A549 (cell line): ENCODE measurements at places on chromosomes 13 and 19. TPM values are rescaled to one million over a fixed set of nuclear protein-coding genes. Genes with fewer than 3 reads are reported as not detected.
A peak's percentile ranks its signal among the peaks of the same experiment; 100 is the strongest.

Gene IL27RA
- polyA plus RNA-seq: 4.0 to 4.6 TPM (median 4.5 TPM) in 3 replicates

Gene ZNF541
- polyA plus RNA-seq: not detected in 3 replicates

Gene METTL21C
- not detected in 3 replicates for polyA plus RNA-seq

Gene FOSB
- polyA plus RNA-seq: 0.57 to 0.65 TPM (median 0.58 TPM) in 3 replicates

Gene EBI3
- 3.1 to 3.6 TPM (median 3.3 TPM) in 3 replicates for polyA plus RNA-seq

Gene NLRP9
- polyA plus RNA-seq: not detected in 3 replicates

Gene KL
- polyA plus RNA-seq: not detected in 3 replicates

Gene MPND
- 11.4 to 15.2 TPM (median 14.5 TPM) in 3 replicates for polyA plus RNA-seq

Gene RFPL4AL1
- polyA plus RNA-seq: not detected in 3 replicates

Gene ZNF714
- 3.0 to 3.7 TPM (median 3.5 TPM) in 3 replicates for polyA plus RNA-seq

Gene HOMER3
- polyA plus RNA-seq: 28.3 to 38.4 TPM (median 35.4 TPM) in 3 replicates

Gene FPR2
- polyA plus RNA-seq: not detected in 3 replicates

Gene CEACAM3
- polyA plus RNA-seq: not detected in 3 replicates

Gene MEIOSIN
- polyA plus RNA-seq: 0.04 TPM in 1 of 3 replicates, not detected in the others

Gene ZNF442
- polyA plus RNA-seq: not detected in 3 replicates

Gene CEACAM8
- polyA plus RNA-seq: not detected in 3 replicates

Gene ENOX1
- 0.28 to 0.33 TPM (median 0.28 TPM) in 3 replicates for polyA plus RNA-seq

Gene DAND5
- polyA plus RNA-seq: 0.12 to 0.21 TPM (median 0.14 TPM) in 3 replicates

DNA sequence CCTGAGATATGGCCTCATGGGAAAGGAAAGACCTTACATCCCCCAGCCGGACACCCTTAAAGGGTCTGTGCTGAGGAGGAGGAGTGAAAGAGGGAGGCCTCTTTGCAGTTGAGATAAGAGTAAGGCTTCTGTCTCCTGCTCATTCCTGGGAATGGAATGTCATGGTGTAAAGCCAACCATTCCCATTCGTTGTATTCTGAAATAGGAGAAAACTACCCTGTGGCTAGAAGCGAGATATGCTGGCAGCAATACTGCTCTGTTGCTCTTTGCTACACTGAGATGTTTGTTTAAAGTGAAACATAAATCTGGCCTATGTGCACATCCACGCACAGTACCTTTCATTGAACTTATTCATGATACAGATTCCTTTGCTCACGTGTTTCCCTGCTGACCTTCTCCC, 783 bp upstream of the ZNF587B start:
- DNase-seq: no peak

GRCh38 chr19:44847144-44848035, 1.3 kb downstream of the NECTIN2 start:
- peak; percentile 64 for DNase-seq

GRCh38 chr19:1857648-1858326, 5.6 kb downstream of the KLF16 start:
- DNase-seq: no peak

DNA sequence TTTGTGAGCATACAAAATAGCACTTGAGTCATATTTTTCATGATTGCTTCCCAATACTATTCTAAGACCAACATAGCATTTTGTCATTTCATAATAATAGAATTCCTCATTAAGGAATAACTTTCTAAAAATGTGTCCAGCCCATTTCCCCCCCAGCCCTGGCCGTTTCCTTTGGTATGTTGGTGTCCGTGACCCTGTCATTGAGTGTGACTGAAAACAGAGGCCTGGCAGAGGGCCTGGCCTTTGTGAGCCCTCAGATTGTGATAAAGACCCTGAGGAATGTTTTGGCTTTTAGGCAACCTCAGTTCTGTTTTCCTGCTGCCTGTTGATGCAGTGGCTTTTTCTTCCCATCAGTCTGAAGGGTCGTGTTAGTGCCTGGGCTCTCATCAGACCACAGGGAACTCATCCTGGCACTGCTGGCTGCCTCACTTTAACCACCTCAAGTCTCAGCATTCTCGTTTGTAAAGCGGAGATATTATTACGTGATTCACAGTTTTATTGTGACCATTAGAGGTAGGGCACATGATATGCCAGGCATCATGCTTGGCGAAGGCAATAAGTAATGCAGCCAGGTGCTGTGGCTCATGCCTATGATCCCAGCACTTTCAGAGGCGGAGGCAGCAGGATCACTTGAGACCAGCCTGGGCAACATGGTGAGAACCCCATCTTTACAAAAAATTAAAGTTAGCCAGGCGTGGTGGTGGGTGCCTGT, 13.8 kb downstream of the SPINT2 start:
- no peak for DNase-seq

DNA sequence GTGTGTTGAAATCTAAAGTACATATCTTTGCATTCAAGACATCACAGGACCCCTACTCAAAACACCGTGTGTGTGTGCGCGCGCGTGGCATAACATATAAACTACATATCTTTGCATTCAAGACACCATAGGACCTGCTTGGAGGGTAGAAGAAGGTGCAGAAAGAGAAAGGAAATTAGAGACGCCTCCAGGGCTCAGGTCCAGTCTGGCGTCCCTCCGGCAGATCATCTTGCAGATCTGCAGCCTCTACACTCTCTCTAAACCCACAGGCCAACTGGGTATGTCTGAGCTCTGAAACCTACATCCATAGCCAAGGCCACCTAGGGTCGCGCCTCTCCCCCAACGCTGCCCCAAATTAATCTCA, 659 bp upstream of the PAFAH1B3 start:
- DNase-seq: no peak

- DNase-seq: no peak
These were observed 39.9 kb upstream of the TMTC4 start for GRCh38 chr13:100714478-100714877.

GRCh38 chr13:97559981-97560380, 126.0 kb downstream of the RAP2A start:
- DNase-seq: no peak

DNA sequence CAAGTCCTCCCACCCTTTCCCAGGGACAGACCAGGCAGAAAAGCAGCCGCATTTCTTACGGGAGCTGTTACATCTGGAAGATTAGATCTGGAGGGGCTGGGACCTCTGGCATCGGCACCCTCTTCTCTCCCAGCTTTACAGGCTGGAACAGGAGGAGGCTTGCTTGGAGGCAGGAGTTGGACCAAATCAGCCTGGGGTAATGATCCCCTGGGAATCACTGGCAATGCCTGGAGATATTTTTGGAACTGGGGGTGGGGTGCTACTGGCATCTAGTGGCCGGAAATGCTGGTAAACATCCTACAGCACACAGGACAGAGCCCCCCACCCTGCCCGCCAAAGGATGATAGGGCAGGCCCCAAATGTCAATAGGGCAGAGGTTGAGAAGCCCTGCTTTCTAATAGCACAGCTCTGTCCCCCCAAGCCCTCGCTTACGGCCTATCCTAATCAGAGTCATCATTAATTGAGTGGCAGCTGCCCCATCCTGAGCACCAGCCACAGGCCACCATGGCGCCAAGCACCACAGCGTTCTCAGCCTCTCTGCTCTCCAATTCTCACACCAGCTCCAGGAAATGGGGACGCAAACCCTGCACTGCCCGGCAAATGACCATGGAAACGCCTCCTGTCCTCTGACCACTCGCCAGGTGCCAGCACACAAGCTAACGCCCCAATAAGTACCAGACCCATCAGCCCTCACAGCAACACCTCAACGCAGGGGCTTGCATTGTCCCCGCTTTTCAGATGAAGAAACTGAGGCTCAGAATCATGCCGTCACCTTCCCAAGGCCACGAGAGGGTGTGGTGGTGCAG, 20.6 kb downstream of the LRRC4B start:
- no peak for DNase-seq

GRCh38 chr13:35512271-35512920, 35.9 kb upstream of the MAB21L1 start:
- DNase-seq: no peak

DNA sequence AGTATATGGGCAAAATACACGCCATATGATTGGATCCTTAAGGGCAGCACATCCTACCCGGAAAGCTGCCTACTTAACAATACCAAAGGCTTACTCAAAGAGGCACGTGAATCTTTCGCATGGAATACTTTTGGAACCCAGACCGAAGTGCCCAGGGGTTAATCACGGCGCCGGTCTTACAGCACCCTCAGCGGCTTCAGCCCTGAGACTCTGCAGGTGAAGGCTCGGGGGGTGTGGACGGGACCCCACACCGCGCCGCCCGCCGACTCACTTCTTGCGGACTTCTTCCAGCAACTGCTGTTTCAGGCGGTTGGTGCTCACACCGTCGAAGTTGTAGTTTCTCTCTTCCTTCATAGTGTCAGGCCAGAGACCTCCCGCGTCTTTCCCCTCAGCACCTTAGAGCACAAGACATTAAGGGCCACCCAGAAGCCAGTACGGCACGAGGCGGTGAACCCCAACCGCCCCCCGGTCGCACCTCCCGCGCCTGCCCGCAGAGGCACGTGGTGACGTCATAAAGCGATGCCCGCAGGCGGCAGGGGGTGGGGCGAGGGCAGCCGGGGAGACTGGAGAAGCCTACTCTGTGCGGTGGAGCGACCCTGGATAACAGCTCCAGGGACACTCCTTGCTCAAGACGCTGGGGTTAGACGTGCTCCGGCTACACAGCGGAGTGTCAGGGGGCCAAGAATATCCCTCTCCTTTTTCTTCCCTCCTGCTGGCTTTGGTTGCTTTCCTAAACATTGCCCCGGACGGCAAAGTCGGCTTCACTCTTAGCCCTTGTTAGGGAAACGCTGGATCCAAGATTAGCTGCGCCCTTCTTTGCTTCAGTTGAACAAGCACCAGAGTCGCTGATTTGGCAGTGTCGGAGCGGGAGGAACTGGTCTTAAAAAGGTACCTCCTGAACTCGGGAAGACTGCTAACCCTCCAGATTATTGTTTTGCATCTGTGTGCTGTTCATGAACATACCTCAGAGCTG, at the start of gene CCDC169:
Gene CCDC169 (minus strand): TSS at position 449 of the 973 bp plus-strand sequence. CDS start 95 bp downstream, at position 354.
- DNase-seq: peak; percentile 32

DNA sequence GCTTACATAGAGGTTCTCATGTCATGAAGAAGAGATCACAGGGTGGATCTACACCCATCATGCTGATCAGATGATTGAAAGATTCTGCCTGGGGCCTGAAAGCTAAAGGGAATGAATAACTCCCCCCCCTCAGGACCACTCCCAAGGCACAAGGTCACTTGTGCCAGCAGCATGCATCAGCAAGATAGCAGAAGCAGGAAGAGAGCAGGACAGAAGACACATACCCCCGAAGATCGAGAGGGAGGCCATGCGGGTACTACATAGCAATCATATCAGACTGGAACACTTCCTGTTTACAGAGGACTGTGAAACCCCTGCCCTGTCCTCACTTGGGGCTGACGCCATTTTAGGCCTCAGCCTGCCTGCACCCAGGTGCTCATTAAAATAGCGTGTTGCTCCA, 143.2 kb upstream of the EDNRB start:
- DNase-seq: no peak

DNA sequence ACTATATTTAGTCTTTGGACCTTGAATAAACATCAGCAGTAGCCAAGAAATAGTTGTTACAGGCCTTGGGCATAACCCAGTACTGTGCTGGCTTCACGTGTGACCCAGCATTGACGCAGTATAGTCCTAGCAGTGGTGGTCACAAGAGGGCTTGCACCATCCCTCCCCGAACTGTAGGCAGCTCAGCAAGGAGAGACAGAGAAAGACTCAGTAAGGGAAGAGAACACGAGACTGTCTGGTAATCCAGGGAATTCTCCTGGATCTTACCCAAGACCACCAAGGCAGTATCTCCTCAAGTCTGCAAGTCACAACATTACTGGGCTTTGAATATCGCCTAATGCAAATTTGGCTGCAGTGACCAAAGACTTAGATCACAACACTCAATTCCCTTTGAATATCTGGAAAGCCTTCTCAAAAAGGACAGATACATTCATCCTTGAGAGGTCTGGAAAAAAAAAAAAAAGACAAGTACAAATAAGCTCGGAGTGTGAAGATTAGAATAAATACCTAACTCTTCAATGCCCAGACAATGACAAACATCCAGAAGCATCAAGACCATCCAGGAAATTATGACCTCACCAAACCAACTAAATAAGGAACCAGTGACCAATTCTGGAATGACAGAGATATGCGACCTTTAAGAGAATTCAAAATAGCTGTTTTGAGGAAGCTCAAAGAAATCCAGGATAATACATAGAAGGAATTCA, 39.7 kb downstream of the CAB39L start:
- DNase-seq: no peak

DNA sequence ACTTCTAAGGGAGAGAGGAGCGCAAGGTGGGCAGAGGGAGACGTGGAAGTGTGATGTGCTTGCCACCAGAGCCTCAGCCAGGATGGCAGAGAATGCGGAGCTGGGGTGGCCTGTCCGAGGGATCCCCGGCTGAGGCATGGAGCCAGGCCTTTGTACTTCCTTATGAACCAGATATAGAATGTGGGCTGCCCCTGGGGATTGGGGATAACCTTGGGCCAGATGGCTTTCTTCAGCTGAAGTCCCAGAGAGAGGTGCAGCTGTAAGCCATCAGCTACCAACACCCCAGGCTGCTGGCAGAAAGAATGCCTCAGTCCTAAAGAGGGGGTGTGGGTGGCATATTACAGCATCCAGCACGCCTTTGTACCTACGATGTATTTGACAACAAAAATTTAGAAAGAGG, 25.5 kb upstream of the FBXO17 start:
- DNase-seq: no peak

GRCh38 chr19:39351537-39352064, 9.4 kb downstream of the SAMD4B start:
- peak; percentile 42 for DNase-seq

GRCh38 chr19:18156841-18157464, 4.0 kb downstream of the PIK3R2 start:
- DNase-seq: peak; percentile 77

DNA sequence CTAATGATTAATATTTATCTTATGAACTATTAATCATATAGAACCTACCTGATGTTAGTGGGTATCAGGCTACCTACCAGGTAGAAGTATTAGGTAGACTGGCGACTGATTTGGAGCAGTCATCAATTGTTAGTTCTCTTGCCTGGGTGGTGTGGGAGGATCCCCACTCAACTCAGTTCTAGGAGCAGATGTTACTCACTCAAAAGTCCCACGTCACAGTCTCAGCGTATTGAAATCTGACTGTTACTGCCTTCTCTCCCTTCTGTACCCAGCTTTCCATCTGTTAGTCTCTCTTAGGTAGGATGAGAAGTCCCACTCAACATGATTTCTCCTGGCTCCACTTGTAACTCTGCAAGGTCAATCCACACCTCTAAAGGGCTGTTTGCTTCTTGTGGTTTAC, 102.7 kb downstream of the OLFM4 start:
- DNase-seq: no peak

GRCh38 chr19:35843676-35844481, 8.4 kb downstream of the NPHS1 start:
- DNase-seq: peak; percentile 93

GRCh38 chr19:11102944-11103343, 13.7 kb downstream of the LDLR start:
- DNase-seq: no peak

DNA sequence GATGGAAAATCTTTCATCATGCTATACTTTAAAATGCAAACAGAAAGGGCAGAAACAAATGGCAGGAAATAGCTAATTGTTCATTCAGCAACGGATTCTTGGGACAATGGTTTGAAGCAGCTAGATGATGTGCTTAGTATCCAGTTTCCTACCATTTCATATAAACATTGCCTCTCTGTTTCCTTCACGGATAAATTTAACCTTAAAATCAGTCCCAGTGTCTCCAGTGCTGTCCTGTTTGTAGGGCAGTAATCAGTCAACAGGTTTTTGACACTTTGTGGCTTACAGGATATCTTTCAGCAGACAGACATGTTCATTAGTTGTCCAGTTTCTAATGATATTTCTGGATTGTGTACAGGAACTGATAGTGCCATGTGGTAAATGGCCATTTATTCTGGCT, 24.7 kb upstream of the RB1 start:
- no peak for DNase-seq

GRCh38 chr13:40801255-40802217, 12.1 kb downstream of the SLC25A15 start:
- DNase-seq: no peak

- no peak for DNase-seq
These were observed 38.9 kb downstream of the ALOX5AP start for GRCh38 chr13:30774214-30774730.

- no peak for DNase-seq
These were observed 693 bp downstream of the RFXAP start for GRCh38 chr13:36819739-36820090.
